ENCODE measurements at places on chromosomes 1 and 21.

GRCh38 chr1:19009882-19010321 lies 53.4 kb upstream of the IFFO2 start:
- DNase-seq = no peak

DNA sequence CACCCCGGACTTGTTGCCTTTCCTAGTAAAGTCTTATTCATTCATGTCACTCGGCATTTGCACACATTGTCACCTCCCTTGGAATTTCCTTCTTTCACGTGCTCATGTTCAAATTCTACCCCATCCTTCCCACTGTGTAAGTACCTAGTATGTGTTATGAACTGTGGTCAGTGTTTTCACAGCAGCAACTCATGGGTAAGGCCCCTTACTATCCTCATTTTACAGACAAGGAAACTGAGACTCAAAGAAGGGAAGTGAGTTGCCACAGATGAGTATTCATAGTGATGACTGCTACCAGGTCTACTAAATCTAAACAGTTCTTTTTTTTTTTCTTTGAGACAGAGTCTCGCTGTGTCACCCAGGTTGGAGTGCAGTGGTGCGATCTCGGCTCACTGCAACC lies 10.5 kb downstream of the CITED4 start:
- DNase-seq = no peak

GRCh38 chr21:38488640-38489270 lies 9.5 kb downstream of the ERG start:
- DNase-seq = no peak

- no peak for DNase-seq
Measured at GRCh38 chr1:26006710-26007109, 8.8 kb upstream of the PAFAH2 start.

GRCh38 chr21:42574234-42575027 lies 60.8 kb downstream of the SLC37A1 start:
- no peak for DNase-seq

GRCh38 chr1:150187560-150187931 lies 37.8 kb downstream of the PLEKHO1 start:
- no peak for DNase-seq
